Fibroblast of lung (primary cell): ENCODE measurements at places on chromosomes 4 and X.

- no peak overlapping the region for H3K27ac ChIP-seq
- H3K27me3 ChIP-seq, result no peaks in the 10 kb centered on the region
- no peaks in the 10 kb centered on the region for H3K4me1 ChIP-seq
- no peaks in the 10 kb centered on the region for H3K36me3 ChIP-seq
Observed at GRCh38 chr4:130090427-130090826, 994.5 kb downstream of the C4orf33 start.

GRCh38 chrX:15170927-15171326 is 99.0 kb downstream of the ASB9 start:
- H3K27ac ChIP-seq, result no peak overlapping the region
- H3K27me3 ChIP-seq, result no peaks in the 10 kb centered on the region
- no peaks in the 10 kb centered on the region for H3K4me1 ChIP-seq
- DNase-seq, result no peak

DNA sequence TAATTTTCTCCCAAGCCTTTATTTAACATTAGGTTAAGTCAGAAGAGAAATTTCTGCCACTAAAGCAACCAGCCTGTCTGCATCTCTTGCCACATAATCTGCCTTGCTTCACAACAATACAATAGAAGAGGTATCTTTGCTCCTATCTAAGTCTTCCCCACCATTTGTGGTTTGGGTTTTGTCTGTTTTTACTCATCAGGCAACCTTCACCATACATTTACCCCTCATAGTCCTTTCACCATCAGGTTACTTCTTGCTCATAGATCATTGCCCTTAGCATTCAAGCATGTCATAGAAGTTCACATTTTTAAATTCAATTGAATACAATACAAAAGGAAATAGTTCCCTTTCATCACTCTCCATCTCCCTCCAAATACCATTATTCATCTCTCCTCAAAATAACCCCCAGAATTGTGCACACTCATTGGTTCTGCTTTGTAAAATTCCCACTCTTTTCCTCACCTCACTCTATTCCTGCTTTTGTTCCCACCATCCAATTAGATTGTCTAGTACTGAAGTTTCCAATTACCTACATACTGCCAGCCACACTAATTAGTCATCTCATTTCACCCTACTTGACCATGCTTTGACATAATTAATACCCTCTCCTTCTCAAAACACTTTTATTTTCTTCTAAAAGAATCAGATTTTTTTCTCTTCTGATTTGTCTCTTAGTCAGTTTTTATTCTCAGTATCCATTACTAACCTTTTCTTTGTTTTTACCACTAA is 1957.0 kb upstream of the AGA start:
- H3K27ac ChIP-seq, result no peak overlapping the region
- no peak overlapping the region for H3K4me3 ChIP-seq
- no peaks in the 10 kb centered on the region for H3K4me1 ChIP-seq

- no peak for DNase-seq
- H3K27me3 ChIP-seq, result no peaks in the 10 kb centered on the region
- no peaks in the 10 kb centered on the region for H3K36me3 ChIP-seq
- no peak overlapping the region for H3K27ac ChIP-seq
- H3K4me3 ChIP-seq, result no peak overlapping the region
- H3K4me1 ChIP-seq, result no peaks in the 10 kb centered on the region
Observed at GRCh38 chrX:107878106-107878505, 52.4 kb downstream of the MID2 start.

DNA sequence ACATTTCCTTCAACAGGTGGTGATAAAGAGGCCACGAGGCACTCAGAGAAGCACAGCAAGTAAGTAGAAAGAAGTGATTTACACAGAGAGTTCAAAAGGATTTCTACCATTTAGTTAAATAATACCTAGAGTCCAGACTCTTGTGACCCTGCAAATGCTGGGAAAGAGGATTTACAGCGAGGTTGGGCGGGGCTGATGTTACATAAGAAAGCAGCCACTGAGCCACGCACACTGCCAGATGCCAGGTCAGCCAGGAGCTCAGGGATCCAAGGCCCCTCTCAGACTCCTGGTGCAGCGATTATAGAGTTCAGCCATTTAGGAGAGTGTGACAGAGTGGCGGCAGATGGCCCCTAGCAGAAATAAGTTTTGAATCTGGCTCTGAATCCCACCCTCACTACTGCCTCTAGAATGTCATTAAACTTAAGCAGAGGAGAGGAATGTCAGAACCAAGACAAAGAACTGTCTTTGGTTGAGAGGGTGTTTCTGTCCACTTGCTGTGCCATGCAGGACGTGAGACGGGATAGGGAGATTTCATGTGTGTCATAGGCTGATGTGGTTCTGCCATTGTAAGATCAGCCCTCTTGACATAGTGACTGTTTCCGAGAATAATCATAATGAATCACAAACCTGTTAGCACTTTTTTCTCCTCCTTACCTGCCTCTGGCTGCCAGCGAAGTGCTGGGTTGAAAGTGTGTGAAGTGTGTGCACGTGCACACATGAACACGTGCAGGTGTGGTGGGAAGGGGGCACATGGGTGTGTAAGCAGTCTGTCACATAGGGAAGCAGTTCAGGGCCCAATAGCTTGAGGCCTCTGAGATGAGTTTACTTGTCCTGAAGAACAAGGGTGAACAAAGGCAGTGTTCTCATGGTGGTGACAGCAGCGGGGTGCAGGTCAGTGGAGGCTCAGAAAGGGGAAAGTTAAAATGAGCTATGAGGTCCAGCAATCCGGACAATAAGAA is 50.1 kb downstream of the MFAP3L start:
- no peaks in the 10 kb centered on the region for H3K36me3 ChIP-seq
- no peak for DNase-seq
- no peak overlapping the region for H3K27ac ChIP-seq
- no peaks in the 10 kb centered on the region for H3K4me1 ChIP-seq

- H3K27ac ChIP-seq, result no peak overlapping the region
- H3K4me3 ChIP-seq, result no peak overlapping the region
- no peaks in the 10 kb centered on the region for H3K36me3 ChIP-seq
- H3K4me1 ChIP-seq, result peaks cover 3% of the 10 kb centered on the region
- no peak for DNase-seq
Observed at GRCh38 chr4:85793233-85793585, 318.3 kb downstream of the ARHGAP24 start.

- no peak for DNase-seq
- no peaks in the 10 kb centered on the region for H3K36me3 ChIP-seq
- H3K4me1 ChIP-seq, result peaks cover 4% of the 10 kb centered on the region
Observed at GRCh38 chr4:72966652-72967051, 102.9 kb downstream of the COX18 start.

DNA sequence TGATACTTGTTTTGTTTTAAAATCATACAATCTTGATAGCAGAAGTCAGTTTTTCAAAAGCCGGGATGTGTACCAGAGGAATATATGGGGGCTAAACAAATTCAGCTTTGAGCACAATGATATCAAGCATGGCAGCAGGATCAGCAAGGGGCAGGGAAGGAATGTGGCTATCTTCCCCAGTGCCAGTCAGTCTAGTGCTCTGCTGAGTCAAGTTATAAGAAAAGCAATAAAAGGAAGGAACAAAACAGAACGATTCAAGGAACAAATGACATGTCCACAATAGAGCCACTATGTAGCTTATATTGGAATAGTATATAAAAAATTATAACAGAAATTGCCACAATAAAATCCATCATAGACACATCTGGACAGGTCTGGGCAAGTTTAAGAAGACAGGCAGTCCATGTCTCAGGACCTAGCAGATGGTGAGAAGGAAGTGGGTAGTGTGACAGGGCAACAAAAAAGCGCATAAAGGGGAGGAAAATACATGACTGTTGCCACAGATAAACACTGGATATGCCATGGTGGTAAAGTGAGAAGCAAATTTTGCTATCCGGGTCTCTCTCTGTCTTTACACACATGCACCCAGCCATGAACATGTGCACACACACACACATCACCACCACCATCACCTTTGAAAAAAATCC is 518.2 kb upstream of the HTR2C start:
- no peak overlapping the region for H3K27ac ChIP-seq
- H3K27me3 ChIP-seq, result no peaks in the 10 kb centered on the region
- DNase-seq, result no peak
- no peak overlapping the region for H3K4me3 ChIP-seq

- no peaks in the 10 kb centered on the region for H3K27me3 ChIP-seq
- H3K4me1 ChIP-seq, result no peaks in the 10 kb centered on the region
- H3K27ac ChIP-seq, result peak overlapping the region; percentile 4
Observed at GRCh38 chr4:76188557-76188956, 25.1 kb downstream of the SCARB2 start.

- H3K27ac ChIP-seq, result no peak overlapping the region
- no peaks in the 10 kb centered on the region for H3K4me1 ChIP-seq
- DNase-seq, result peak; percentile 62
- H3K4me3 ChIP-seq, result no peak overlapping the region
- no peaks in the 10 kb centered on the region for H3K27me3 ChIP-seq
Observed at GRCh38 chr4:85812776-85813175, 337.8 kb downstream of the ARHGAP24 start.
